ENCODE measurements at places on chromosomes 4 and X.

DNA sequence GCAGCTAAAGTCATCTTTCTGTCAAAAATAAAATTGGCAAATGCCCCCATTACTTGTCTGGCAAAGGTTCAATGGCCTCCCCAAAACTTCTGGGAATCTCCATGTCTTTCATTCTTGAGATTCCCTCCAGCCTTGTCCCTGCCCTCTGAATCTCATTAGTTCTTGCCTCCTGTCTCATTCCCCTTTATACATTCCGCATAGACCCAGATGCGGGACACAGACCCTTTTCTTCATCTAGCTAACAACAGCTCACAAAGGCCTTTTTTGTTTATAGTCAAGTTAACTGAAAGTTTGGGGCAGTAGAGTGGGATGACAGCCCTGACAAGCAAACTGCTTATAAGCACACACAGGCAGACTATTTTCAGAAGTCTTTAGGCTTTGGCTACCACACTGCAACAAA, 306.1 kb upstream of the FAM241A start:
- no peak for DNase-seq

GRCh38 chr4:144350706-144351105, 210.2 kb upstream of the GYPA start:
- no peak for DNase-seq

DNA sequence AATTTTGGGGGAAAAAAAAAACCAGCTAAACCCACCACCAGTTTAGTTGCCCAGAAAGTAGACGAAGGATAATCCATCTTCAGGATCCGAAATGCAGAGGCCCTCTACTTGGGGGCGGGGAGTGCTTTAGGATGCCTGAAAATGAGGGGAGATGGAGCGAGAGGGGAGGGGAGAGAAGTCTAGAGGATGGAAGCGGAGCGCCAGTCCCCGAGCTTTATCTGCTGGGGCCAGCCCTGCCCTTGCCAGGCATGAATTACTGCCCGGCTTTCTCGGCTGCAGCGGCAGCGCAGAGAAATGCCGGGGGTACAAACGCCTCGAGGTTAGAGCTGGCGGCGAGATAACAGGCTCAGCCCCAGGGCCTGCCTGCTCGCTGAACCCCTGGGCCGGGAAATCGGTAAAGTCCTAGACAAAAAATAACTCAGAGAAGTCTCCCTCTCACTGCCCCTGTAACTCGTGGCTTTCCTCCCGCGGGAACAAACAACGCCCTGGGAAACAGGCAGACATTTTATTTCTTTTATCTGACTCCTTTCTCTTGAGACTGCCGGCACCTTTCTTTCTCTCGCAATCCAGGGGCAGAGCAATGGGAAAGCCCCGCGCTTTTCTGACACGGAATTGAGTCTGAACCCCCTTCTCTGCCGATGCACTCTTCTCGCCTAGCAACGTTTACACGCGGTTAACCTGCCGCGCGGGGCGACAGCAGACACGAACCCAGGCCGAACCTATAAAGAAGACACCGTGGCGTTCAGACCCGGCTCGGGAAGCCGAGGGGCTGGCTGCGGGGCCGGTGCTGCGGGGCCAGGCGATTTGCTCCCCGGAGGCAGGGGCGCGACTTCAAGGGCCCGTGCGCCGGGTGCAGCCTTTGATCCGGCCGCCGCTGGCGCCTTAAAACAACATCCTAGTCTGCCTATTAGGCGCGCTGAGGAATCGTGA, 3.1 kb upstream of the MSX1 start:
- no peak for DNase-seq

- DNase-seq = no peak
Measured at GRCh38 chr4:6119507-6120020, 80.8 kb downstream of the JAKMIP1 start.

DNA sequence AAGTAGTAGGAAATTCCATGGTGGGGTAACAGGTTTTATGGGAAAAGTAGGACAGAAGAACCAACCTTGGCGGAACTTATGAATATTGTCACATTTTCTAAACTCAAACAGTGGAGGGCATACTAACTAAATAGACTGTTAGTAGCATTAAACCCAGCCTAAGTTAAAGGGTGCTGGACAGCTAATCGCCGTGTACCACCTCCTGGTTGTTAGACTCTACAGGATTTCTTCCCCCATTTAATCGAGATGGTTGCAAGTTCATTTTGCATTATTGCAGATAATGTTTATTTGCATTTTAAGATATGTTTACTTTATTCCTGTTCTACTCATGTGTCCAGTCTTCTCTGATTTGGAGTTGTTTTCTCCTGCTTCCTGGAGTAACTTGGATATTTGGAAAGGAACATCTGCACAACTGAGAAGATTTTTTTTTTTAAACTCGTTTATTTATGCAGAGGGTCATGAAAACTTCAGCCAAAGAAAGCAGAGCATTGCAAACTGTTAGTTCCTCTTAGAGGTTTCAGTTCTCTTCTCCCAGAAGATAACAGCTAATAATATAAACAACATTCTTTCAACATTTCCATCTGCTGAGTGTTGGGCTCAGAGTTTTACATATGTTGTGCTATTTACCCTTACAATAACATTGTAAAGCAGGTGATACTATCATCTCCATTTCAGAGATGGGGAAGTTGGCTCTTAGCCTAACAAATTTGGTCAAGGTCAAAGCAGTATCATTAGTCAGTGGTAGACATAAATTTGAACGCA, 51.5 kb upstream of the TBC1D9 start:
- no peak for DNase-seq

DNA sequence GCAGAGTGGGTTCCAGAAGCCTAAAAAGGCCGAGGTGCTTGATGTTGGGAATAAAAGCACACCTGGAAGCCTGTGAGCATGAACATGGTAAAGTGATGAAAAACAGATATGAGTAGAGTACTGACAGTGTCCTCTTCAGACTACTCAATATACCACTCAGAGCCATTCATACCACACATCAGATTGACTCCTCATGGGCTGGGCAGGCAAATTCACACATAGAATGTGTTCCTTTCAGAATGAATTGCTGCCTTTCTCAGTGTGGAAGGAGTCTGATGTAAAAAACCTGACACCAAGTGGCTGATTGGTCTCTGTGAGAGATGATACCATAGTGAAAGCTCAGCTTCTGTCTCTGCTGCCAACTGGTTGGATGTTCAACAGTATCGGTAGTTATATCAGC, 442.7 kb downstream of the RAPGEF2 start:
- DNase-seq = no peak

GRCh38 chr4:159598602-159599001, 495.7 kb downstream of the RAPGEF2 start:
- DNase-seq = no peak

DNA sequence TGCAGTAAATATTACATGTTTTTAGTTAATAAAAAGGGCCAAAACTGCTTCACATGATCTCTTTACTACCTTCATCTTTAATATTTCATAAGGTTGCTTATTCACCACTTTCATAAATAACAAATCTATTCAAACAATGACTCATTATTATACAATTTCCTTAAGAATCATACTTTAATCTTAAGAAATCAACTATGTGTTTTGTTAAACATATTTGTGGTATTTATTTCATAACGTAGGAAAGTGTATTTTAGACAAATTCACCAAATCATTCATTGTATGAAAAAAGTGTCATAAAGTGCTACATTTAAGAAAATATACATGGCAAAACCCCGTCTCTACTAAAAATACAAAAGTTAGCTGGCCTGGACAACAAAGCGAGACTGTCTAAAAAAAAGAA, 150.5 kb upstream of the RXFP1 start:
- DNase-seq = no peak

GRCh38 chr4:102647117-102647516, 113.7 kb downstream of the MANBA start:
- no peak for DNase-seq

- DNase-seq = no peak
Measured at GRCh38 chr4:150543042-150543441, 38.9 kb upstream of the MAB21L2 start.

DNA sequence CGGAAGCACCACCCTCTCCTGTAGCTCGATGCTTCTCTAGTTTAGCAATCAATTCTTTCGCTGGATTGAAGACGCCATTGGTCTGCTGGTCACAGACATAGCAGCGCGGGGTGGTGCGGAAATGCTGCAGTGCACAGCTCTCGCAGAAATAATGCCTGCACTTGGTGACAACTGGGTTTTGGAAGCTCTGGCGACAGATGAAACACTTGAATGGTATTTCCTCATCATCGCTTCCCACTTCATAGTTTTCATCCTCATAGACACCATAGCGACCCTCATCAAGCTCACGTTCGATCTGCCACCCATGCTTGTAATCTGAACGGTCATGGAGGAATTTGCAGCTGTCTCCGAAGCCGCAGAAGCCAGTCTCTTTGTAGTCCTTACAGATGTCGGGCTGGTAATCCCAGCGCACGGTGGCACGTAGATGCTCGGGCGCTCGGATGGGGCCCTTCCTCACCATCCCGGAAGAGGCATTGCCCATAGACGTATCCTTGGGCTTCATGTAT, 854 bp downstream of the RNF113A start:
- peak; percentile 2 for DNase-seq

GRCh38 chr4:182828360-182829025, 88.7 kb downstream of the DCTD start:
- no peak for DNase-seq

DNA sequence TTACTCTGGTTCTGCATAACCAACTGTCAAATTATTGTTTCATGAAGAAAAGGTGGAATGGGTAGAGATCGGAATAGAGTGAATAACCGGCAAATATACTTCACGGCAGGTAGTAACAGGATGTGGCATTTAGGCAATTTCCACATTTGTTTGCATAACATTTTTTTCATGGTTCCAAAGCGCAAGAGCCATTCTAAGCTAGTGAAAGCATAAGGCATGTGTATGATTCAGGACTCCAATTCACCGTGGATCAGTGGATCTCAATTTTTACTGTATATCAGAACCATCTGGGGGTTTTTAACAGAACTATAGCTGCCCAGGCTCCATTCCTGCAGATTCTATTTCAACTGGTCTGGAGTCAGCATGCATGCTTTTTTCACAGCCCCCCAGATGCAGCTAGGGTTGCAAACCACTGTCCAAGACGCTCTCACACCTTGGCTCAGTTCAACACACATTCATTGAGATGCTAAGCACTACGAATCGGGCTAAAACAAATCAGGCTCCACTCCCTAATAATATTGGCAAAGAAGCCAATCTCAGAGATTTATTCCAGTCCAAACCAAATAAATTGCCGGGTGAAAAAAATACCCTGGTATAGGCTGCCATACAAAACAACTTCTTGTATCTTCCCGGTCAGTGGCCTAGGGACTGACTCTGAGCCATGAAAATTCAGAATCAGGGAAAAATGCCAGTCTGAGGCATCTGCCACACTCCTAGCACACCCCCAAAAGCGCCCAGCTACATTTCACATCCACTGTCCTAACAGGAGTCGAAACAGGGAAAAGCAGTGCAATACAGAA, 30.0 kb downstream of the AFAP1 start:
- DNase-seq = no peak

DNA sequence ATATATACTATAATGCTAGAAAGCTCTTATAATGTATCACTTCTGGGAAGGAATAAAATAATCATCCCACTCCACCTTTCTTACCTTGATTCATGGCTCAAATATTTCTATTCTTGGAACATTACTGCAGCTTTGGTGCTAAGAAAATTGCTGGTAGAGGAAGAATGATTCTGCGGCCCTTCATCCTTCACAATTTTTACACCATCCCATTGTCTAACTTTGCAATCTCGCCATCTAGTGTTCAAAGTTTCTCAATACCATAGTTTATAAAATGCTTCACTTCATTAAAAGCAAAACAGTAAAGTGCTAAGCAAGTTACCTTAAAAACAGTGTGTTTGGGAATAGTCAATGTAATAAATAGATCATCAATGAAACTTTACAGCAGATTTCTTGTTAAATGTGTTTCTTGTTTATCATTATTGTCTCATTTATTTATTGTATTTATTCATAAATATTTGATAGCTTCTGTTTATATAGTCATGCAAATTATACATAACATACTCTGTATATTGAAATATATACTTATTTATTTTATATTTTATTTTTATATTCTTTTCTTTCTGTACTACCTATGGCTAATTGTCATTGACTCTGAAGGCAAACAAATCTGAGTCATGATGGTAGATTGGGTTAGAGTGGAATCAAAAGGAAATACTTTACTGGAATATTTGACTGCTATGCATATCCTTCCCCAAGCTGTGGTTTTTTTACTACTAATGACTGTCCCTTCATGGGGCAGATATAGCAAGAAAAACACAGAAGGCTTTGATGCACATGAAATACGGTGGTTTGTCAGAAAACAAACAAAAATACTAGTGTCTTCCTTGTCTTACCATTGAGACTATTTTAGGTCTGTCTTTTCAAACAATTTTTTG, 390.7 kb downstream of the MAPK10 start:
- peak; percentile 38 for DNase-seq

GRCh38 chr4:155914782-155915181, 11.3 kb downstream of the TDO2 start:
- DNase-seq = no peak

GRCh38 chrX:128105659-128106058, 53.5 kb upstream of the ACTRT1 start:
- DNase-seq = no peak

DNA sequence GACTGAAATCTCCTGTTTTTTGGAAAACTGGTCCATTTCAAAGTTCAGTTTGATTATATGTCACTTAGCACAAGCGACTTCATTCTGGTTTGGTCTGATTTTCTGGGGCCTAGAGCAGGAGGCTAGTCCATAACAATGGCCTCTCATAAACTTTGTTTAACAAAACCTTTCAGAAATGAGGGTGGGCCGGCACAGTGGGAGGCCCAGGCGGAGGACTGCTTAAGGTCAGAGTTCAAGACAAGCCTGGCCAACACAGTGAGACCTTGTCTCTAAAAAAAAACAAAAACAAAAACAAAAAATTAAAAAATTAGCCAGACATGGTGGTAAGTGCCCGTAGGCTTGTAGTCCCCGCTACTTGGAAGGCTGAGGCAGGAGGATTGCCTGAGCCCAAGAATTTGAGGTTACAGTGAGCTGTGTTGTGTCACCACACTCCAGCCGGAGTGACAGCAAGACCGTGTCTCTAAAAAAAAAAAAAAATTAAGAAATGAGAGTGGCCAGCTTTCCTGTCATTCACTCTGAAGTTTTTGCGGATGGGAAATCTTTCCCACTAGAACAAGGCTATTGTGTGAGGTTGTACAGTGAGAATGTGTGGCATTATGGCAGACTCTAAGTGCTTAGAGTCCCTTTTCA, 1.2 kb upstream of the PLAC8 start:
- no peak for DNase-seq

DNA sequence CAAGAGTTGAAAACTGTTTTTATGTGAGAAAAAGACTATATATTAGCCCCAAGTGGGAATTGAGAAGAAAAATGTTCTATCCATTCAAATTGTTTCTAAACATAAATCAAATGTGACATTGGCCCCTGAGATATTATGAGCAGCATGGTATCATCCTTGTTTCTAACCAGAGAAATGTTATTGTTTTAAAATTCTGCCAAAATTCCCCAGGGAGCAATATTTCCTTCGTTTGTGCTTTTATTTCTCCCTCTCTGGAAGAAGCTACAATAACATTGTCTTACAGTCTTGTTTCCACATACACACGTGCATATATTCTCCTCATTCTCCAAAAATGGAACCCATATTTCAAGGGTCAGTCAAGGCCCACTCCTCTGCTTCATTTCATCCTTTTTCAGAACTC, 46.7 kb downstream of the MAGEB17 start:
- DNase-seq = no peak

- no peak for DNase-seq
Measured at GRCh38 chrX:39304746-39305145, 503.5 kb downstream of the MID1IP1 start.

- no peak for DNase-seq
Measured at GRCh38 chr4:59598330-59598618, 1601.9 kb upstream of the ADGRL3 start.

Data from urothelium cell line (cell line).